ENCODE measurements at places on chromosomes 3 and 15. TPM values are rescaled to one million over a fixed set of nuclear protein-coding genes. Genes with fewer than 3 reads are reported as not detected.

LIPC gene
- not detected for total RNA-seq

TAGLN3 gene
- 0.46 TPM for total RNA-seq

PIERCE2 gene
- 4.8 TPM for total RNA-seq

USP3 gene
- 45.0 TPM for total RNA-seq

GABRB3 gene
- total RNA-seq: 72.6 TPM
